Transverse colon (tissue), 4 donors: ENCODE measurements at places on chromosomes 2 and 18. TPM values are rescaled to one million over a fixed set of nuclear protein-coding genes. Genes with fewer than 3 reads are reported as not detected.

DNA sequence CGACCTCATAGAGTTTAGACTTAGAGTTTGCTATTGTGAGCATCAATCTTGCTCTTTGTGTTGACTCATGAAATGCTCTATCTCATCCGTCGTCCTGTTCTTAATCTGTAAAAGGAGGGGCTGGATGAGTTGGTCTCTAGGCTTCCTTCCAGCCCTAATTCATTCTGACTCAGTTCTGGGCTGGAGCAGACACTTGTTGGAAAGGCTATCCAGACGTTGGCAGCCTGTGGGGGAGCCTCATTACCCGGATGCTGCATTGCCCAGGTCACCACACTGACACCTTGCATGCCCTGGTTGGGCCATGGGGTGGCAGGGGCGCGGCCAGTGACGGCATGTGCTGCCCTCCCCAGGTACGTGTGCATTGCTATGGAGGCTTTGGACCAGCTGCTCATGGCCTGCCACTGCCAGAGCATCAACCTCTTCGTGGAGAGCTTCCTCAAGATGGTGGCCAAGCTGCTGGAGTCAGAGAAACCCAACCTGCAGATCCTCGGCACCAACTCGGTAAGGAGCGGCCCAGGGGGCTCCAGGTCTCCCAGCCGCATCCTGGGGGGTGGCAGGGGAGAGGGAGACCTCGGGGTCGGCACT, 61.5 kb downstream of the EFR3B start:
- H3K4me3 ChIP-seq = no peak overlapping the region
- peaks cover 2% of the 10 kb centered on the region for H3K4me1 ChIP-seq
- H3K27ac ChIP-seq = no peak overlapping the region
- no peaks in the 10 kb centered on the region for H3K36me3 ChIP-seq

DNA sequence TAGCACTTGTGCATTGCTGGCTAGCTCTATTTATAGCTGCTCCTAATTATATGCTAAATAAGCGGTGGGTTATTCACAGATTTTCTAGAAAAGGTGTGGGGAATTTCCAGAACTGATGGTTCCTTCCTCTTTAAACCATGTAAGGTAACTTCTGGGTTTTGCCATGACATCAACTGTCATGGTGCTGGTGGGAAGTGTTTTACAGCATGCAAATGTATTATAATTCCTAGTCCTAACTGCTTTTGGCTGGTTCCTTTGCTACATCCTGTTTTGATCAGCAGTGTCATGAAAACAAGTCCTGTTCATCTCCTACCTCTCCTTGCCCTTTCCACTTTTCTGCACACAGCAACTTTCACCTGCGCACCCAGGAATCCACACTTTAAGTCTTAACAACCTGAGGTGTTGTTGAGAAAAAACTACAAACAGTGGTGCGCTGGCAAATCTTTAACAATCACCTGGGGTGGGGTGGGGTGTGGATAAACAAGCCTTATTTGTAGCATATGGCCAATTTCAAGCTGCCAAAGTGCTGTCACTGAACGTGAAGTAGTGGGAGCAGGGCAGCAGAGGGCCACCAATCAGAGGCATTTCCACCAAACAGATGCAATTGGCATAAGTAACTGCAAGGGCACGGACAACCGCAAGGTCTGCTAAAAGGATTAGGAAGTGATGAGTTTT, 33.4 kb upstream of the SKOR2 start:
- no peak for DNase-seq
- H3K27me3 ChIP-seq = peaks cover 11% of the 10 kb centered on the region
- no peak overlapping the region for H3K27ac ChIP-seq
- no peak overlapping the region for H3K4me3 ChIP-seq

- H3K27me3 ChIP-seq = peaks cover 98% of the 10 kb centered on the region
- DNase-seq = no peak
- peaks cover 18% of the 10 kb centered on the region for H3K4me1 ChIP-seq
- no peak overlapping the region for H3K27ac ChIP-seq
- H3K36me3 ChIP-seq = no peaks in the 10 kb centered on the region
Measured at GRCh38 chr2:218961651-218962570, 2.4 kb downstream of the CDK5R2 start.

- H3K4me1 ChIP-seq = peaks cover 33% of the 10 kb centered on the region
- H3K4me3 ChIP-seq = peak overlapping the region; percentile 95
- H3K36me3 ChIP-seq = no peaks in the 10 kb centered on the region
Measured at GRCh38 chr18:61893309-61893970, 633 bp upstream of the RNF152 start.

- no peaks in the 10 kb centered on the region for H3K36me3 ChIP-seq
- H3K4me3 ChIP-seq = peak within 1 kb of the TSS; percentile 35
- DNase-seq = no peak
- H3K4me1 ChIP-seq = no peaks in the 10 kb centered on the region
- H3K27ac ChIP-seq = no peak within 1 kb of the TSS
Measured at GRCh38 chr2:98935777-98936352, at the start of gene CRACDL. Gene CRACDL (minus strand): TSS chr2:98936225. CDS start chr2:98846800, 89,425 bp downstream.

DNA sequence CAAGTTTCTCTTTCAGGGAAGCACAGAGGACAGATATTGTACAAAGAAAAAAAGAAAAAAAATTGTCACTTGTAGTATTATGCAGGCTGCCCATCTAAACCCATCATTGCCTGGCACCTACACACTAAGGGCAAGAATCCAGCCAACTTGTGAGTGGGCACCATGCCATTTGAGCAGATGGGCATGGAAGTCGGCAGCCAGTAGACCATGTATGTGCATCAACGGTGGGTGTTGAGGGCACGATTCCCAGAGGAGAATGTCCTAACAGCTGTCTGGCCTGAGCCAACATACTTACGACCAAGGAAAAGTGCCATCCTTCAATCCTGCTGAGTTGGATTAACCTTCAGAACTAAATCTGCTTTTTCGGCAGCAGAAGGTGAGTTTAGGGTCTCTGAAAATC, 63.9 kb downstream of the ARHGAP15 start:
- DNase-seq = no peak
- H3K27ac ChIP-seq = no peak overlapping the region
- no peaks in the 10 kb centered on the region for H3K36me3 ChIP-seq
- H3K27me3 ChIP-seq = no peaks in the 10 kb centered on the region
- H3K4me3 ChIP-seq = no peak overlapping the region
- no peaks in the 10 kb centered on the region for H3K4me1 ChIP-seq

DNA sequence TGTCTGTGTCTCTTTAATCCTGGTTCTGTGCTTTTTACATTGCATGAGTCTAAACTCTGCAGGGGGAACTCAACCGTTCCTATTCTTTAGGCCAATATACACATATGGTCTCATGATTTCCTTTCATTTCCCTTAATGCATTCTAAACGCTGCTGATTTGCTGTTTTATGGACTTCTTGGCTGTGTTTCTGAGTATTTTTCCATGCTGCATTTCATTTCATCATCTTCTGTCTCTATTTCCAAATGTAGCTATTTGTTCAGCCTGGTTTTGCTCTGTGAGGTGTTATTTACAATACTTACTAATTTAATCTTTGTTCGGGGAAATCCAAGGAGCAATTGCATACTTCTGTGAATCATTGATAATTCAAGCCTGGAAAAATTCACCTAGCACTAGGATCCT, 897.2 kb downstream of the TSN start:
- no peaks in the 10 kb centered on the region for H3K27me3 ChIP-seq
- H3K36me3 ChIP-seq = no peaks in the 10 kb centered on the region
- no peak overlapping the region for H3K27ac ChIP-seq
- H3K4me3 ChIP-seq = no peak overlapping the region

- no peak overlapping the region for H3K27ac ChIP-seq
- H3K36me3 ChIP-seq = no peaks in the 10 kb centered on the region
- no peaks in the 10 kb centered on the region for H3K27me3 ChIP-seq
Measured at GRCh38 chr2:136376798-136377211, 258.9 kb upstream of the CXCR4 start.

- H3K27ac ChIP-seq = no peak overlapping the region
- no peak for DNase-seq
- no peaks in the 10 kb centered on the region for H3K4me1 ChIP-seq
- no peaks in the 10 kb centered on the region for H3K36me3 ChIP-seq
- H3K27me3 ChIP-seq = no peaks in the 10 kb centered on the region
Measured at GRCh38 chr2:205138735-205139134, 543.6 kb upstream of the NRP2 start.

DNA sequence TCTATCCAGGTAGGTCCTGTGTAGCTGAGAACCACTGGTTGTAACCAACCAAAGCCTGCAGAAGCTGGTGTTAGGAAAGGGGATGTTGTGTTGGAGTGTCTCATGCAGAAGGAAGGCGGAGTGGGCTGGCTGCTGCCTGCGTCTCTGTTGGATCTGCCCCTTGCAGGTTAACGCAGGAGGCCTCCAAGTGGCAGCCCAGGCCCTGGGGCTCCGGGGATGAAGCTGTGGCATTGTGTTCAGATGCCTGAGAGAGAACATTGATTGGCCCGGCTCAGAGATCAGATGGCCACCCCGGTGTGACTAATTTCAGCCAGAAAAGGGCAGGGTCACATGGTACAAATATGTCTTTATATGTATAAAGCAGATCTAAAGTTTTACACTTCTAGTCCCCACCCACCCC, 216.0 kb downstream of the GLI2 start:
- no peak overlapping the region for H3K27ac ChIP-seq
- no peak for DNase-seq
- H3K27me3 ChIP-seq = no peaks in the 10 kb centered on the region
- H3K4me1 ChIP-seq = no peaks in the 10 kb centered on the region

DNA sequence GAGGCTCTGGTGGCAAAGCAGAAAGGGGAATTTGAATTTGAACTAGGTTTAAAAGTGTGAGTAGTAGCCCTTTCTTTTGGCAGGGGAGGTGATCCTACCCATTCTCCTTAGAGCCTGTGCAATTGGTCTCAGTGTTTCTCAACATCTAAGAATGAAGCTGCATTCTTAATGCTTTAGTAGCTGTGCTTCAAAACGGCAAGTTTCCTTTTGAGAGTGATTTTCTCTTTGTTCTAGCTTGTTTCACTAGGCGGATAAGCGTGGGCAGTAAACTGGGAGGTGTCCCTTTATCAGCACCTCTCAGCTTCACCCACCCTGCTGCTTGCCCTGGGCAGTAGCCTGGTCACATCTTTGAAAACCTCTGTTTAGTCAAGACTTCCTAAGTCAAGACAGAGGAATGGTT, 6.7 kb downstream of the CRIM1 start:
- no peaks in the 10 kb centered on the region for H3K36me3 ChIP-seq
- no peak for DNase-seq
- H3K27me3 ChIP-seq = no peaks in the 10 kb centered on the region

DNA sequence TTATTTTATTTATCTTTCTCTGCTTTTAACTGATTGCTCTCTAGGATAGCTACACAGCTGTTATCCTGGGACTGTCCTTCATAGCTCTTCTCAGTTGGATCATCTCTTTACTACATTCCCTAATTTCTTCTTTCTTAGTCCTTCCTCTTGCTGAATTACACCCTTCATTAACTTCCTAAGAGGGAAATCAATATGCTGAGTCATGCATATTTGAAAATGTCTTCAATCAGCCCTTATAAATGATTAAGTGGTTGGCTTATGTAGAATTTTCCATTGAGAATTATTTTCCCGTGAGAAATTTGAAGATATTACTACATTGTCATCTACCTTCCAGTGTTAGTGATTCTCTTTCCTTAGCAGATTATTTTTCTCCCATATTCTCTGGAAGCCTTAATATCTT, 214.2 kb downstream of the SOCS6 start:
- no peaks in the 10 kb centered on the region for H3K4me1 ChIP-seq

DNA sequence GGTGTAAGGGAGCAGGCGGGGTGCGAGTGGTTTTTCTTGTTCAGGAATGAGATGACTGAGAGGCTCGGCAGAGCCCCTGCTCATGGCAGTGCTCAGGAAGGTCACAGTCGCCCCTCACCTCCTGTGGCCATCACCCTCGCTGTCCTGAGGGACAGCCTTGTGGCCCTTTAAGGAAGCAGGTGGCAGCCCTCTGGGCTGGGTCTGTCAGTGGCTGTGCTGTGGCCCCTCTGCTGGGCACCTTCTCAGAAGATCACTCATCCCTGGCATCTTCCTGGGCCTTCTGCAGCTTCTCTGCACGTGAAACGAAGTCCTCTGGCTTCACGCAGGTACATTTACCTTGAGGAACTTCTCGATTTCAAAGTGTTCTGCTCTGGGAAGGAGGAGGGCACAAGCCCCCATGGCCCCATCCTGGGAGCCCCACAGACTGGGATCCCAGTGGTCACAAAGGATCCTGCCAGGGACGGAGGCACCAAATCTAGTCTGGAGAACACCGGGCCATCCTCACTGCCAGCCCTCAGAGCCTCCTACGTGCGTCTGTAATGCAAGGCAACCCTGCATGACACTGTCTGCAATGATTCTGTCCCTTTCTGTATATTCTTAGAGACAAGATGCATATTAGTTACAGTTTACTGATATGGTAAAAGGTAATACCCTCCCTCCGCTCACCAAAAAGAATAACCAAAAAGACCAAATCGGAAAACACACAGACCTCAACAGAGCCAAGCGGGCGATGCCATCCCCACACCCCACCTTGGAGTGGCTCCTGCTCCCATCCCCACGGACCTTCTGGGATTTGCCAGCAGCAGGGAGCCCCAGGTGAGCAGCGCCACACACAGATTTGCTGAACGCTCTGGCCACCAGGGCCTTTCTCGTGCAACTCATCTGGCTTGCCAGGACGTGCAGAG, 25.9 kb upstream of the FAHD2A start:
- no peak overlapping the region for H3K4me3 ChIP-seq
- no peak for DNase-seq
- no peaks in the 10 kb centered on the region for H3K4me1 ChIP-seq
- no peak overlapping the region for H3K27ac ChIP-seq
- H3K27me3 ChIP-seq = no peaks in the 10 kb centered on the region

GRCh38 chr18:41972067-41972925, 17.3 kb downstream of the PIK3C3 start:
- peaks cover 13% of the 10 kb centered on the region for H3K36me3 ChIP-seq
- no peak overlapping the region for H3K27ac ChIP-seq
- H3K4me1 ChIP-seq = peaks cover 27% of the 10 kb centered on the region

DNA sequence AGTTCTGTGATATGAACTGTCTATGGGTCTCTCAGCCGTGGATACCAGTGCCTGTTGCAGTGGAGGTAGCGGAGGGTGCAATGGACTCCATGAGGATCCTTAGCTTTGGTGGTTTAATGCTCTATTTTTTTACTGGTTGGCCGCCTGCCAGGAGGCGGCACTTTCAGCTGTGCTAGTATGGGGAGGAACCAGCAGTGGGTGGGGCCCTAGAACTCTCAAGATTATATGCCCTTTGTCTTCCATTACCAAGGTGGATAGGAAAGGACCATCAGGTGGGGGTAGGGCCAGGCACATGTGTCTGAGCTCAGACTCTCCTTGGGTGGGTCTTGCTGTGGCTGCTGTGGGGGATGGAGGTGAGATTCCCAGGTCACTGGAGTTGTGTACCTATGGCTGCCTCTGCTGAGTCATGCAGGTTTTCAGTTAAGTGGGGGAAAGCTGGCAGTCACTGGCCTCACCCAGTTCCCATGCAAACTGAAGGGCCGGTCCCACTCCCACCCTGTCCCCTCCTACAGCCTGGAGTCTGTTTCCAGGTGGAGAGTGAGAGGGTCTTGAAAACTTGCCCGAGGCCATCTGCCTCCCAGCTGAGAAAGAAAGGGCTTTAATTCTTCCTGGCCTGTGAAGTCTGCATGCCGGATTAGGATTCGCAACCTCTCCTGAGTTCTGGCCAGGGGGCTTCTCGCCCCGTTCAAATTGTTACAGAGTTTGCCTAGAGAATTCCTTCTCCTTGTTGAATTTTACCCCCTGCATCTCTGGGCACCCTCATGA, 14.5 kb downstream of the KCNS3 start:
- no peaks in the 10 kb centered on the region for H3K27me3 ChIP-seq
- H3K4me3 ChIP-seq = no peak overlapping the region
- DNase-seq = peak; percentile 39

IL1F10 gene
- not detected for total RNA-seq

RAB27B gene
- total RNA-seq = 5.6 TPM

MTA3 gene
- total RNA-seq = 65.9 TPM

ELMOD3 gene
- 37.8 TPM for total RNA-seq

TMEM247 gene
- not detected for total RNA-seq

SCYGR4 gene
- total RNA-seq = not detected

TEX44 gene
- not detected for total RNA-seq

CYP27C1 gene
- 0.64 TPM for total RNA-seq

COBLL1 gene
- total RNA-seq = 129 TPM

PRSS56 gene
- total RNA-seq = not detected
